Iris pigment epithelial cell (primary cell): ENCODE measurements at places on chromosomes 2 and 18.

GRCh38 chr2:158128168-158128973 is 26.7 kb downstream of the UPP2 start:
- no peak for DNase-seq

DNA sequence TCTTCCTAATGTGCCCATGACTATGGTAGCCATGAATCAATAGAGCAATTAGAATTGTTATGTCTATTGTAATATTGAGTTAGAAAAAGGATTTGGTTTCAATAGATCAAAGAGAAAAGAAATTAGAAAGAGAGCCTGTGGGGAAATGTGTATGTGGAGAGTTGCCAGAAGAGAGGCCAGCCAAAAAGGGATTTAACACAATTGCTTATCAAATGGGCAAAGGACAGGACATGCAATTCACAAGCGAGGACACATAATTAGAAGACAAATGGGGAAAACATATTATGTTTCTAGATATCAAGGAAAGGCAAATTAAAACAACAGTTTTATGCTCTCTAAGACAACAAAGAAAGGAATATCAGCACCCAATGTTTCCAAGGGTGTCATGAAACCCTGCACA is 403.2 kb upstream of the KLHL29 start:
- DNase-seq, result no peak

- no peak for DNase-seq
These were observed 2.9 kb downstream of the CYP26B1 start for GRCh38 chr2:72144632-72145288.

DNA sequence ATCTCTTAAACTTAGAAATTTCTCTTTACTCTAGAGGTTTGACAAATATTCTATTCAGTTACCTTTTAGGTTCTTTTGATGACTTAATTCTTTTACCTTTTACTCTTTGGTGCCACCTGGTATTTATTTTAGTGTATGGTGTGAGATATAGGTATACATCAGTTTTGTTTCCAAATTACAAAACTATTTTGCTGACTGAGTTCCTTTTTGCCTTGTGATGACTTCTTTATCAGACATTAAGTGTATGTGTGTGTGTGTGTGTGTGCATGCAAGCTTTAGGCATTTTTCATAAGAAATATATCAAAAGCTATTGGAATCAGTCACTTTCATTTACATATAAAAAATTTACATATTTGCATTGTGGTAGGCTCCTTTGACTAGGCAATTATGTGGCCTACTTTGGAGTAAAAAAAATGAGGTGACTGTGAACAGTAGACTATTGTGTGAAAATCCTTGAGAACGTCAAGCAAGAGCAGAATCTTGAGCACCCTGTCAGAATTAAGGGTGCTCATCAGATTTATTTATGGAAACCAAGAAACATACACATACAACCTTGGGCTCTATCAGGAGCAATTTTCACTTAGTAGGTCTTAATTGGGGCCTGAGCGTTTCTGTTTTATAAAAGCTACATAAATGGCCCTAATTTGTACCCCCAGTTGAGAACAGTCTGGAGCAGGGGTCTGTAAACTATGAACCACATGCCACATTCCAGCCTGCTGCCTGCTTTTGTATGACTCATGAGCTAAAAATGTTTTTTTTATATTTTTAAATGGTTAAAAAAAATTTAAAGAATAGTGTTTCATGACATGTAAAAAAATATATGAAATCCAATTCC is 415.9 kb downstream of the SLC4A3 start:
- DNase-seq, result peak; percentile 56

DNA sequence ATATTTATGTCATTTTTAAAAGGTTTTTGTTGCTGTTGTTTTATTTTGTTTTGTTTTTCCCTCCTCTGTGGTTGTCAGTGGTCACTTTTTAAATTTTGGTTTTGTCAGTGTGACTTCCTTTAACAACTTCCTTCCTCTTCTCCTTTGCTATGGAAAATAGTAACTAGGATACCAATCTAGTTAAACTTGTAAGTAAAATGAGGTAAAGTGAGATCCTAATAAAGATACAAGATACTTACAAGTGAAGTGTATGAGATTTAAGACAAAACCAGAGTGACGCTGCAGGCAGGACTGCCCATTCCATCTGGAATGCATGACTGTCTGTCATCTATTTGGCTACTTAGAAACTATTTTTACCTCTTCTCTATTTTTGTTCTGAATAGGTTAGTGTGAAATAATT is 30.6 kb upstream of the CREB1 start:
- DNase-seq, result no peak

DNA sequence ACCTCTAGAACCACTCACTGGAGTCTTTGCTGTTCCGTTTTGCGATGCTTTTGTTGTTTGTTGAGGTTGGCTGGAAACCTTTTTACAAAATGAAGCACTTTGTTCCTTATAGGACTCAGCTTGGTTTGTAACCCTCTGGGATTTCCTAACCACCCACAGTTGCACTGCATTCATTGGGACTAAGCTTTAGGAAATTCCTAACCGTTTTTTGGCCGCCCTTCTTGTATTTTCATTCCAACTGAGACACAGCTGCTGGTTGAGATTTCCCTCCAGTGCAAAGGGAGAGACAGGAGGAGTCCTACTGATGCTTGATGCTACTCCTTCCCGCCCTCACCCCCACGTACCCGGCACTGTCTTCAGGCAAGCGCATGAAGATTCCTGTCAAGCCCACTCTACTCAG is 6.1 kb upstream of the DIPK1C start:
- no peak for DNase-seq
